ENCODE measurements at places on chromosomes 1 and 21.

DNA sequence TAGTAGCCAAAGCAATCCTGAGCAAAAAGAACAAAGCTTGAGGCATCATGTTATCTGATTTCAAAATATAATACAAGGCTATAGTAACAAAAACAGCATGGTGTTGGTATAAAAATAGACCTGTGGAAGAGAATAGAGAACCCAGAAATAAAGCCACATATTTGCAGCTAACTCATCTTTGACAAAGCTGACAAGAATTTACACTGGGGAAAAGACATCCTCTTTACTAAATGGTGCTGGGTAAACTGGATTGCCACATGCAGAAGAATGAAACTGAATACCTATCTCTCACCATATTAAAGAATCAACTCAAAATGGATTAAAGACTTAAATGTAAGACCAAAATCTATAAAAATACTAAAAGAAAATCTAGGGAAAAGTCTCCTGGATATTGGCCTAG lies 59.5 kb upstream of the CD55 start:
- no peak for DNase-seq

GRCh38 chr1:209240351-209240750 lies 343.2 kb upstream of the CAMK1G start:
- no peak for DNase-seq

DNA sequence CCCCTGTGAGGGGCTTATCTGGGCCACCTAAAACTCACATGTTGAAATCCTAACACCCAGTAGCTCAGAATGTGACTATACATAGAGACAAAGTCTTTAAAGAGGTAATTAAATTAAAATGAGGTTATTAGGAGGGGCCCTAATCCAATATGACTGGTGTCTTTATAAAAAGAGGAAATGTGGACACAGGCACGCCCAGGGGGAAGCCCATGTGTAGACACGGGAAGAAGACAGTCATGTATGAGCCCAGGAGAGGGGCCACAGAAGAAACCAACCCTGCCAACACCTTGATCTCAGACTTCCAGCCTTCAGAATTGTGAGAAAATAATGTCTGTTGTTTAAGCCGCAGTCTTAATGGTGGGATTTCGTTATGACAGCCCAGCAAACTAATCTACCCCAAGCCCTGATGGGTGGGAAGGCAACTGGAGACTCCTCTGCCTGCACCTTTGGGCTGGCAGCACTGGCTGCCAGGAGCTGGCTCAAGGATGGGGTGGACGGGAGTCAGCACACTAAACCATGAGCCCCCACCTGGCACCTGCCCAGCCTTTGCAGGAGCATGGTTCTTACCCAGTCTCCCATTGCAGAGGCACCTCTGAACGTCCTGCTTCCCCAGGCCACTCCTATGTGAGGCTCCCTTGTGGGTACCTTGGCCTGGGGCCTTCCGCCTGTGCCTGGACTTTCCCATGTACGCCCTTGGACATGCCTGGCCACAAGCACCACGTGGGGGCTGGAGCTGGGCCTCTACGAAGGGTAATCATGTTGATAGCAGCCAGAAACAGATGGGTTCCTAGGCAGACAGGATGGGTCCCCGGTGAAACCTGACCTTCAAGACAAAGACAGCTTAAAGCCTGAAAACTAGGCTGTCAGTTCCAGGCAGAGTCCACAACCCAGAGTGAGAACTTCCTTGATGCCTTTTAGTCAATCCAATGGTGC lies 57.1 kb upstream of the DMRTB1 start:
- no peak for DNase-seq

DNA sequence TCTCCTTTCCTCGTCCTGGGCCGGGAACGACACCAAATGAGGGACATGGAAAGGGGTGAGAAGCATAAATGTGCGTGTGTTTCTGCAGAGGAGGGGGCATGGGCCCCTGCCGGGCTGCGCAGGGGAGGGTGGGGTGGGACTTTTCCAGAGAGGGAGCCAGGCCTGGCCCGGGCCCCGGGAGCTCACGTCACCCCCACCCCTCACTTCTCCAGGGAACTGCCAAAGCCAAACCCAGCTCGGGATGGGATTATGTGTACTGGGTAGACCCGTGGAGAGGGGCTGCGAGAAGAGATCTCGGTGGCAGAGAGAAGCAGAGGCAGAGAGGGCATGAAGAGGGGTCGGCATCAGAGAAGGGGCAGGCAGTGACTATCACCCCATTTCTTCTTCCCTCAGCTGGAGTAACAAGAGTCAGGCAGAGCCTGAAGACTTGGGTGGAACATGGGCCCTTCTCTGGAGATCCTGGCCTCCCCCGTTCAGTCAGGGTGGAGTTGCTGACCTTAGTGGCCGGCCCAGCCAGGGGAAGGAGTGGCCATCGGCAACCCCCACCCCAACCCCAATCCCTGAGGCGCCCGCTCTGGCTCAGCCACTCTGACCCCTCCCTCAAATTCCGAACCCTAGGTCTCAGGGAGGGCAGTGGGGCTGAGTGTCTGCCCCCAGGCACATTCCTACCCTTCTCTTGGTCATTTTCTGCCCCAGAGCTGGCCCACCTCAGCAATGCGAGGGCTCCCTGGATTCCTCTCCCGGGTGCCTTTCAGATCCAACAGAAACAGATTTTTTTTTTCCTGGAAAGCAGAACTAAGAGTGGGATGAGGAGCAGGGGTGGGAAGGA lies 1.2 kb downstream of the ADAMTSL4 start:
- DNase-seq = peak; percentile 24

DNA sequence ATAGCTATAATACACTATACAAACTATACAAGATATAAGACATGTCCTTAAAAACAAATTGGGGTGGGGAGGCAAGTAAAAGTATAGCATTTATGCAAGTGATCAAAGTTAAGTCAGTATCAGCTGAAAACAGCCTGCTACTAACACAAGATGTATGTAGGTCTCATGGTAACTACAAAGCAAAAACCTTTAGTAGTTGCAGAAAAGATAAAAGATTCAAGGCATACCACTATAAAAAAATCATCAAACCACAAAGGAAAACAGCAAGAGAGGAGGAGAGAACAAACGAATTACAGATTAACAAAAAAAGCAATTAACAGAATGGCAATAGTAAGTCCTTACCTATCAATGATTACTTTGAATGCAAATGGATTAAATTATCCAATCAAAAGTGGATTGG lies 22.7 kb downstream of the ERO1B start:
- DNase-seq = no peak

GRCh38 chr1:230459465-230459864 lies 33.3 kb upstream of the PGBD5 start:
- DNase-seq = no peak

- no peak for DNase-seq
Observed at GRCh38 chr21:39510240-39510639, 58.5 kb downstream of the SH3BGR start.
